ENCODE measurements at places on chromosomes 7 and 10. TPM values are rescaled to one million over a fixed set of nuclear protein-coding genes. Genes with fewer than 3 reads are reported as not detected.

GRCh38 chr7:87853237-87853864, 22.8 kb downstream of the SLC25A40 start:
- no peak for DNase-seq

DNA sequence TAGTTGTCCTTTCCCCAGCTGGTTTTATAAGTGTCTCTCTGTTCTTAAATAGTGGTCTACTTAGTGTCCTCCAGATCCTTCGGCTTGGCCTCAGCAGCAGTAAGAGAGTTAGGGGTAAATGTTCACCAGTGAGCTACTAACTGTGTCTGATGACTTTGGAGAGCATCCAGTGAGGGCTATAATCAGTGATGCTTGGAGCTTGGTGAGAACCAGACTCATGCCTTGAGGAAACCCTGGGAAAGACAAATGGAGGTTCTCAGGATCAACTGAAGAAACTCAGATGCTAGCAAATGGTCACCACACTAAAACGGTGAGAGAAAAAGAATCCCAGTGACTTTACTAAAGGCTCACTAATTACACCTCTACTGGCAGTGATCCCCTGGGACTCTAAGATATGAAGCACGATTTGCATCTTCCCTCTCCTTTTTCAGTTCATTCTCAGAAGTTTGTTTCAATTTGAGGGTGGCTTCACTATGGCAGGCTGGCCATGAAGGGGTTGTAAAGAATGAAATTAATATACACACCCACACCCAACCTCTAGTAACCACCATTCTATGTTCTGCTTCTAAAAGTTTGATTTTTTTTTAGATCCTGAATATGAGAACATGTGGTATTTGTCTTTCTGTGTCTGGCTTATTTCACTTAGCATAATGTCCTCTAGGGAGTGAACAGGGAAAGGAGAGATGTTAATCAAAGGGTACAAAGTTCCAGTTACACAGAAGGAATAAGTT, 177.9 kb downstream of the PDE1C start:
- no peak for DNase-seq

- DNase-seq = peak; percentile 50
Observed at GRCh38 chr7:47266131-47266706, 315.7 kb downstream of the TNS3 start.

GRCh38 chr10:33483124-33483815, 148.8 kb upstream of the NRP1 start:
- no peak for DNase-seq

DNA sequence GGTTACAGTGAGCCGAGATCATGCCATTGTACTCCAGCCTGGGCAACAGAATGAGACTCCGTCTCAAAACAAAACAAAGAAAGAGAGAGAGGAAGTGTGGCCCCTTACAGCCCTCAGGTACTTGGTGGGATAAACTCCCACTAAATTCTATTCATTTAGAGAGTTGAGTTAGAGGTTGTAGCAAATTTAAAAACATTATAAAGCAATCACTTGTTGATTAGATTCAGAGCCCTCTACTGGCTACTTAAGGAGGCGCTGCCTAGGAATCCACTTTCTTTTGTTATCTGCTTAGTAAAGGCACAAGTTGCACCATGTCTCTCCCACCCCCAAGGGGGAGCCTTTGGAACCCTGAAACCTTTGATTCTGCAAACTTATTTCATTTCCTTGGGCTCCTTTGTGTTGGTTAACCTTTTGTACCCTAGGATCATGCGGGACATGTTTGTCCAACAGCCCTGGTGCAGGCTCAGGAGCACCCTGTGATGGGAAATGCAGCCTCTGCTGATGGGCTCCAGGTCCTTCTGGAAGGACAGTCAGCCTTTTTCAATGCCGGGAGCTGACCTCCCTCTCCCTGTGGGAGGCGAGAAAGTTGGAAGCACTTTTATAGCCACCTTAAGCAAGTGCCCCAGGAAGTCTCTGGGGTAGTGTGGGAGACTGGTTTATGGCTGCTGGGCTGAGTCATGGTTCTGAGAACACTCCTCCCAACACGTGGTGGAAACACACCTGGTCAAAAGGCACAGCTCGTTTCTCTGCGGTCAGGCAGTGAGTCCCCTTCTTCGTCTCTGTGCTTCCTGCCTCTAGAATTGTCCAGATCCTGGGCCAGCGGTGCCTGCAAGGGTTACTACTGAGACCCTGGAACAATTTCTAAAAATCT, 2.3 kb downstream of the HKDC1 start:
- DNase-seq = peak; percentile 83

- no peak for DNase-seq
Observed at GRCh38 chr10:3893901-3894563, 109.0 kb upstream of the KLF6 start.

- DNase-seq = no peak
Observed at GRCh38 chr7:141271451-141271850, 197.6 kb downstream of the TMEM178B start.

GRCh38 chr7:134108802-134109201, 18.3 kb upstream of the LRGUK start:
- no peak for DNase-seq

- peak; percentile 60 for DNase-seq
Observed at GRCh38 chr10:3482200-3482993, 302.6 kb downstream of the KLF6 start.

DNA sequence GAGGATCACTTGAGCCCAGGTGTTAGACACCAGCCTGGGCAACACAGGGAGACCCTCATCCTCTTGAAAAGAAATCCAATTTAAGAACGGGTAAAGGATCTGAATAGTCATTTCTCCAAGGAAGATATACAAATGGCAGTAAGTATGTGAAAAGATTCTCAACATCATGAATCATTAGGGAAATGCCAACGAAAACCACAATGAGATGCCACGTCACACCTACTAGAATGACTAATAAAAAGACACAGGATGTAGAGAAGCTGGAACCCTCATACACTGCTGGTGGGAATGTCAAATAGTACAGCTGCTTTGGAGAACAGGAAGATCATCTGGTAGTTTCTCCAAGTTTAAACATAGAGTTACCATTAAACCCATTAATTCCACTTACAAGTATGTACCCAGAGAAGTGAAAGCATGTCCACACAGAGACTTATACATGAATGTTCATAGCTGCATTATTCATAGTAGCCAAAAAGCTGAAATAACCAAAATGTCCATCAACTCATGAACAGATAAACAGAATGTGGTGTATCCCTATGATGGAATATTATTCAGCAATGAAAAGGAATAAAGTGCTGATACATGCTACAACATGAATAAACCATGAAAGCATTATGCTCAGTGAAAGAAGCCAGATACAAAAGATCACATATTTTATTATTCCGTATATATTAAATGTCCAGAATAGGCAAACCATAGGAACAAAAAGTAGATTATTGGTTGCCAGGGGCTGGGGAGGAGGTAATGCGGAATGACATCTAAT, 13.1 kb upstream of the ZMIZ2 start:
- peak; percentile 51 for DNase-seq

DNA sequence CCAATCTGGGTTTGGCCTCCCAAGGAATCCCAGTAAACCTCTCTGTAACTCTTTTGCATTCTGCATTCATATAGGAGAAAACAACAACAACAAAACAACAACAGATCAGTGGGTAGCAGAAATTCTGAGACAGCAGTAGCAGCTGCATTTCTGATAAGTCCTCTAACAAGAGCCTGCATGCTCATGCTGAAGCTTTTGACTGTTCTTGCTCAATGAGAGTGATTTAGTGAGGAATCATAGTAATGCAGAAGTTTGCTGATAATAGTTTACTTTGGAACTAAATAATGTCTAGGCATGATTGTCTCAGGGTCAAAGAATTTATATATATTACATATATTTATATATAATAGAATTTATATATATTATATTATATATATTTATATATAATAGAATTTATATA, 35.2 kb downstream of the BMPER start:
- no peak for DNase-seq

DNA sequence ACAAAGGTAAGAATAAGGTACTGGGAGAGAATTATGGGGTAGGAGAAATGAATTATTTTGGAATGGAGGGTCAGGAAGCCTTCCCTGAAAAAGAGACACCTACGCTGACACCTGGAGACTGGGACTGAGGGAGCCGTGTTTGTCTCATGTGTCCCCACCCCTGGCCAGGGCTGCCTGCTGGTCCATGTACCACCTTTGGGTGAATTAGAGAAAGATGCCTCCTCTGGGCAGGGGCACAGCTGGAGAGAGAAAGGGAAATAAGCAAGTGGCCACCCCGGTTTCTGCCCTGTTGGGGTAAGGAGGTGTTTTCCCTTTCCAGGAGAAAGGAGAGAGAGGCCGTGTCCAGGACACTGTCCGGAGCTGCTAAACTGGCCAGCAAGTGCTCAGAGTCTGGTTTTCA, 21.8 kb downstream of the UBTD1 start:
- no peak for DNase-seq

- no peak for DNase-seq
Observed at GRCh38 chr10:6048281-6049030, 13.7 kb downstream of the IL2RA start.

DNA sequence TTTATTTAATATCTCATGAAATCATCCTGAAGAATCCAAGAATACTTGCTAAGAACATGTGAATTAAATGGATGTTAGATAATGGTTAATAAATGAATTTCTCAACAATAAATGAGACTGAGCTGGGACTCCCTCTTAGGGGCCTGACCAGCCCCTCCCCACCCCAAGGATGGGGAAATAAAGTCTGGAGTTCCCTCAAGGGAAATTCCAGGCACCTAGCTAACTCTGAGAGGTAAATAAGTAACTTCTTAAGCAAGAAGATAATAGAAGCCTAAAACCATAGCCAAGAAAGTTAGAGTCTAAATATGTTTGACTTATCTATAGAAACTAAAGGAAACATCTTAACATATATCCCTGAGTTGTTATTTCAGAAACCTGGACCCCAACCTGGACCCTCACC, 32.2 kb upstream of the PPP1R9A start:
- DNase-seq = no peak

GRCh38 chr7:92052684-92053083, 81.6 kb downstream of the CYP51A1 start:
- DNase-seq = no peak

GRCh38 chr10:21637795-21638194, 103.8 kb downstream of the MLLT10 start:
- DNase-seq = no peak

GRCh38 chr10:66637273-66638036, 288.4 kb upstream of the LRRTM3 start:
- DNase-seq = no peak

GRCh38 chr10:12665501-12665900, 316.2 kb downstream of the CAMK1D start:
- DNase-seq = no peak

GRCh38 chr10:131099028-131099726, 212.3 kb downstream of the TCERG1L start:
- no peak for DNase-seq

DNA sequence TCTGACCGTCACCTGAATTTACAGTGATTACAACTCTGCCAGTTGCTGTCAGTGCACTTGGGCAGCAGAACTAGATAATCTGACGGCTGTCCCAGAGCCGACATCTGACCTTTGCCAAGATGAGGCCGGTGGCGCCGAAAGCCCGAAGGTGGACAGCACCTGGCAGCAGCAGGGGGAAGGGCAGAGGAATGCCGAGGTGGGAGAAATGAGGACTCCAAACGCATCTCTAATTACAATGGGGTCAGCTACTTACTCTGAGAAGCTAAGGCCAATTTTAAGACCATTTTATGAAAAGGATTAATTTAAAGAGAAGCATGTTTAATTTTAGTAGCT, 33.8 kb downstream of the TRIM8 start:
- no peak for DNase-seq

DNA sequence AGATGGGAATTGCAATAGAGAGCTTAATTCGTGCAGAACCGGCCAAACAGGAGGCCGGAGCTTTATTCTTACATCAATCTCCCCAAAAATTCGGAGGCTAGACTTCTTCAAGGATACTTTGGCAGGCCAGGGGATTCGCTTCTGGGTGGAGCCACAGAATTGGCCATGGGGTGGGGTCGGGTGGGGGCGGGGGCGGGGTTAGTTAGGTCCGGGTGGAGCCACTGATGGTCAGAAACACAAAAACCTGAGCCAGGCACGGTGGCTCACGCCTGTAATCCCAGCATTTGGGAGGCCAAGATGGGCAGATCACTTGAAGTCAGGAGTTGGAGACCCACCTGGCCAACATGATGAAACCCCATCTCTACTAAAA, 87.5 kb downstream of the SEPTIN14 start:
- DNase-seq = no peak

DNA sequence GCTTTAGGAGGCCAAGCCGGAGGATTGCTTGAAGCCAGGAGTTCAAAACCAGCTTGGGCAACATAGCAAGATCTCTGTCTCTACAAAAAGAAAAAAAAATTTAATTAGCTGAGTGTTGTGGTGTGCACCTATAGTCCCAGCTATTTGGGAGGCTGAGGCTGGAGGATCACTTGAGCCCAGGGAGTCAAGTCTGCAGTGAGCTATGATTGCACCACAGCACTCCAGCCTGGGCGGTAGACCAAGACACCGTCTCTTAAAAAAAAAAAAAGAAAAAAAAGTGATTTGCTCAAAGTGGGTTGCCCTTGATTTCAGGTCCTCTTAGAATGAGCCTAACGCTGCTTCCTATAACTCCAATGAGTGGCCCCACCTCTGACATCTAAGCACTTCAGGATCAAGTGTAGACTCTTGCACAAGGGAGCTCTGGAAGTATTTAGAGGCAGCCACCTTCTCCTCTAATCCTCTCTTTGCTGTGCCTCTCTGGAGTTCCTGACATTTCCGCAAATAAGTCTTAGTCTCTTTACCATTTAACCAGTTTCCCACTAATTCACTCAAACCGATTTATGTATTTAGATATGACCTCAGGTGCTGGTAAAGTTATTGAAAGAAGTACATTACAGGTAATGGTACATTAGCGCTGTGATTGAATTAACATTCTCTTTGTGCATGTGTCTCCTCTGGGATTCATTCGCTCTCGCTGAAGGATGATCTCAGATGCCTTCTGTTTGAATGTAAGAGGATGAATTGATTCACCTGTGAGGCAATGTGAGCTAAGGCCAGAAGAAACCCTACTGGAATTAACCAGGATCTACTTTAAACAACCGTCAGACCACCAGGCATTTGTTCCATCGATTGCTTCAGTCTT, 60.8 kb upstream of the CELF2 start:
- no peak for DNase-seq

DNA sequence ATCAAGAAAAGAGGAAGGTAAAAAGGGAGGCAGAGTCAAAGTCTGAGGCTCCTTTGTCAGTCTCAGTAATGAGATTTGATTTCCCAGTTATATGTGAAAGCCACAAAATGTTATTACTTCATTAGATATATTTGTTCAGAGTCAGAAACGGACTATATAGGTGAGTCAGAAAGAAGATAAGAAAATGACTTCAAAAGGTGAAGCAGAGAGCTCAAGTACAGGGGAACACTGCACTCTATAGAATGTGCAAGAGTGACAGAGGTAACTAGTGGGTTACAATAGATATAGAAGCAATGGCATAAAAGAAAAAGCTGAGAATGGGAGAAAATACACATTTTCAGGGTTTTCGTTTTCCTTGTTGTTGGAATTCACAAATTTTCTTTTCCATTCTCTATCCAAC, 43.3 kb downstream of the DGKB start:
- no peak for DNase-seq

Gene MINDY3
- total RNA-seq = 5.1 TPM

Gene PTEN
- total RNA-seq = 87.3 TPM

Gene OR2A5
- not detected for total RNA-seq

Gene PPA1
- 57.4 TPM for total RNA-seq

Gene EGR2
- 1.1 TPM for total RNA-seq

Gene SPDYE11
- total RNA-seq = not detected

Gene BUB3
- total RNA-seq = 177 TPM

Gene UBE3C
- total RNA-seq = 24.8 TPM

Gene DUS4L
- total RNA-seq = 5.1 TPM
